ENCODE measurements at places on chromosomes 6 and 20.

DNA sequence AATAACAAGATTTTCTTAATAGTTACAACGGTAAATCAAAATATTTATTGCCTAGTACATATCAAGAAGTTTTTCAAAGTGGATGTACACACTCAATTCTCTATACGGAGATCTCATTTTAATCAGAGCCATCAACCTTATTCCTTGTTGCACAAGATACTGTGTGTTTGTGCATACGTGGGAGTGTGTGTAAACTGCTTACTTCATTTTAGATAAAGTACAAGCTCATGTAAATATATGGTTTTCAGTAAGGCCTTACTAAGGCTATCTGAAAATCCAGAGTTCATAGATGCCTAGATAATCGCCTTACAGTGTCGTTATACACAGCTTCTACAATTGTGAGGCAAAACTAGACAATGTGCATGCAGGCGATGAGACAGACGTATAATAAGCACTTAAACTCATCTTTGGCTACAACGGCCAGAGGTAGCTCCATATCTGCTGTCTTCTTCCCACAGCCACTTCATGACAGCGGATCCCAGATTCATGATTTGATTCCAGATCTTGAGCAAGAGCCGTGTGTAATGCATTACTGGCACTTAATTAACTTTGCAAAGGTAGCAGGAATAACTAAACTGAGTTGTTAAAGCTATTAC is 2.5 kb downstream of the PERP start:
- no peak for DNase-seq

DNA sequence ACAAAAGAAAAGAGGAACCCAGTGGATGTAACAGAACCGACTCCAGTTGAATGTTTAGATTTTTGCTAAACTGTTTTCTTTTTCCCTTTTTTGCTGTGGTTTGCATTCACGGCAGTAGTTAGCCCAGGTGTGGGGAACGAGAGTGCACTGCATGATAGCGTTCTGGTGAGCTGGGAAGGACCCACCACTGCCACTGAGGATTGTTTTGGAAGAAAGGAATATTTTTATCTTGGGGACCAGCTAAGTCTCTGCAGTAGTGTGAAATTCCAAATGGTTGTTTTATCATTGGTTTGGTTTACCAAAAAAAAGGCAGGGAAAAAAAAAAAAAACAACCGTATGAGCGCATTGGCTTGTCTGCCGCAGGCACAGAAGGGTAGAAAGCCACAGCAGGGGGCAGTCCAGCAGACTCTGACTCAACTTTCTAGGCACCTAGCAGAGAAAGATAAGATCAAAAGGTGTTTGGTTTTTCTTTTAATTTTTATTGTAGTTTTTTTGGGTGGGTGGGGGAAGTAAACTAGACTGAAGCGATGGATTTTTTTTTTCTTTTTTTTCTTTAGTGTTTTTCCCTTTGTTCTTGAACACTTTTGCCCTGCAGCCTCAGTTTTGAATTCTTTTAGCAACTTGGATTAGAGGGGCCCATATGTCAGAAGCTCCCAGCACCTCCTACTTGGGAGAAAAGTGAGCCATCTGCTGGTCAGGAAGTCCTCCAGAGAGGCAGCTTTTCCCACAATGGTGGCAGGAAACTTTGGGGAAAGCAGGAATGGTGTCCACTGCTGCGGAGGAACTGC is 13.5 kb upstream of the RAB5IF start:
- DNase-seq: peak; percentile 43

- no peak for DNase-seq
Measured at GRCh38 chr6:52164319-52165094, 21.7 kb upstream of the IL17A start.

DNA sequence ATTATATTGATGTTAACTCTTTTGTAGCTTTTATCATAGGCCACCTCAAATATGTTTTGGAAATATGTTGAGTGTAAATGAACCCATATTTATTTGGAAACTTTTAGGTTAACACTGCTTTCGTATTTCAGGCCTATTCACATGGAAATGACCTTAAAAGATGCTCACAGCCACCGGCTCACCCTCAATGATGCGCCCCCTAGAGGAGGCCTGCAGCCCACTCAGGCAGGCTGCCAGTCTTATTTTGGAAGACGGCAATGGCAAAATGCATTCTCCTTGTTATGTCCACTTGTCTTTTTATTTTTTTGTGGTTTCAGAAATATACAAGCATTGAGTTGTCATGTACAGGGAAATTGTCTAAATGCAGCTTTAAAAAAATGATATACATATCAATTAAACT is 869.7 kb downstream of the PHF3 start:
- no peak for DNase-seq

GRCh38 chr6:106187424-106187982 is 101.4 kb downstream of the PRDM1 start:
- DNase-seq: no peak

DNA sequence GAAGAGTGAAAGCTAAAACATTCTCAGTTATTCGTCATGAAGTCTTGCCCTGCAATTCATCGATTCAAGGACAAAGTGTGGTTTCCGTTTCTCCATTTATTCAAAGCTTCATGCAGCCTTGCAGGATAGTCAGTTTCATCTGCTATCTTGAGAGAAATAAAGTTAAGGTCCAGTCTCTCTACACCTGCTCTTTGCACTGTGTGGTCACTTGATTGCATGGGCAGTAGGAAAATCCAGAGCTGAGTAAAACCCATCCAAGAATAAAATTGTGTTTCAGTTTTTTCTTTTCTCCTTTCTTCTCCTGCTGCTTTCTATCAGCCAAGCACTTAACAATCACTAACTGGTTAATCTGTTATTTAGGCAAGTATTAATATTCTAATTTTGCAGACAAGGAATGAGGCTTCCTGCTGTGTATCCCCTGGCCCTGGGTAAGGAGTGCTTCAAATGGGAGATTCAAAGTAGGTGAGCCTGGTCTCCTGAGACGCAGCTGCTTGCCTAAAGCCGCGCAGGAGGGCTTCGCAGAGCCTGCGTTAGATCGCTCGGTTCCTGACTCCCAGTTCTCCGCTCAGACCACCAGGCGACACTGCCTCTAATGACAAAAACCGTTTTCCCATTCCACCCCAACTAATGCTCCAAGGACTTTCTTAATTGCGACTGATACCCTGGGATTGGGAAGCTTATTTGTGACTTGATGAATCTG is 808.3 kb downstream of the TFAP2A start:
- no peak for DNase-seq

- no peak for DNase-seq
Measured at GRCh38 chr6:90397929-90398674, 101.5 kb upstream of the BACH2 start.

GRCh38 chr6:73694711-73695411 is 1.1 kb upstream of the CD109 start:
- peak; percentile 36 for DNase-seq

GRCh38 chr6:70396796-70397729 is 16.2 kb upstream of the FAM135A start:
- no peak for DNase-seq

DNA sequence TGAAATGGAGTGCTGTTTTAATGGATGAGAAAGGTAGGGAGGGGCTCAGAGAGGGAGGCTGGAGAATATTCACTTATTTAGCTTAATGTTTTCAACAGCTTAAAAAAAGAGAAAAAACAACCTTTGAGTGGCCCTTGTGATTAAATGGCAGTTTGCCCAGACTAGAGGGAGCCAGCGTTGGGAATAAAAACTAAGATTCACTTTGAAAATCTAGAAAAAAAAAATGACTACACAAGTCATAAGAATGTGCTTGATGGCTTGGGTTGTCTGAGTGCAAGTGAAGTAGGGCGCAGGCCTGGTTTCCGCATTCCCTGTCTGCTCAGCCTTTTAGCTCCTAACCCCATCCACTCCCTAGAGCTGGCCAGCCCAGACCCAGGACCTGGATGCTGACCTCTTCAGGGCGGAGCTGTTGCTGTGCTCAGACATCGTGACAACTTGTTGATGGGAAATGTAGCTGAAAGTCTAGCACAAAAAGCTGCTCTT is 28.9 kb downstream of the UTRN start:
- peak; percentile 45 for DNase-seq

DNA sequence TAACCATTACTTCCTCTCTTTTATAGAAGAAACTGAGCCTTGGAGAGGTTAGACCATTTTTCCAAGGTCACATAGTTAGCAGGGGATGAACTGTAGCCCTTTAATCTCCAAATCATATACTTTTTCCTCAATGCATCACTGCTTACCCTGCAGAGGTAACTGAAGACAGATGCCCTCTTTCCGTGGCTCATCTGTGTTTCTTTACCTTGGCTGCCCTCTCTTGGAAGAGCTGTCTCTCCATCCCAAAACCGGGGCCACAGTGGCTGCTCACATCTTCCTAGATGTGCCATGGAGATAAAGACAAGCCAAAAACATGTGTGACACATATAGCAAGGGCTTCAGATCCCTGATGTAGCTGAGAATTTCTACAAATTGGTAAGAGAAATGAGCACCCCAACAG is 581 bp upstream of the ALDH8A1 start:
- no peak for DNase-seq

DNA sequence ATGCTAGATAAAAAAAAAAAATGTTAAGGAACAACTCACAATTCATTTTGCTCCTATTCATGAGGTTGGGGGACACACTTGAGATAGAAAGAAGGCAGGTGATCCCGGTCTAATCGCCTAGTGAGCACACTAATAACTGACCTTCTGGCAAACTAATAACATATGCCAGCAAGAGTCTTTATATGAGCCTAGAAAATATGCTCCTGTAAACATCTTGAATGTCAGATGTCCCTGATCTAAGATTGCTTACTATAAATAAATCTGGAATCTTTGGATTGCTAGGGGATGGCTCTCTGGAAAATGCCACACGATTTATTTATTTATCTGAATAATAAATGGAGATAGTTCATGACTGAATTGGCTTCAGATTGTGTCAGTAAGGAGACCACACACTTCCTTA is 821.9 kb downstream of the GRIK2 start:
- peak; percentile 8 for DNase-seq

- DNase-seq: no peak
Measured at GRCh38 chr20:10201321-10201870, 17.2 kb upstream of the SNAP25 start.

GRCh38 chr6:152380351-152380767 is 256.8 kb downstream of the SYNE1 start:
- DNase-seq: peak; percentile 73

DNA sequence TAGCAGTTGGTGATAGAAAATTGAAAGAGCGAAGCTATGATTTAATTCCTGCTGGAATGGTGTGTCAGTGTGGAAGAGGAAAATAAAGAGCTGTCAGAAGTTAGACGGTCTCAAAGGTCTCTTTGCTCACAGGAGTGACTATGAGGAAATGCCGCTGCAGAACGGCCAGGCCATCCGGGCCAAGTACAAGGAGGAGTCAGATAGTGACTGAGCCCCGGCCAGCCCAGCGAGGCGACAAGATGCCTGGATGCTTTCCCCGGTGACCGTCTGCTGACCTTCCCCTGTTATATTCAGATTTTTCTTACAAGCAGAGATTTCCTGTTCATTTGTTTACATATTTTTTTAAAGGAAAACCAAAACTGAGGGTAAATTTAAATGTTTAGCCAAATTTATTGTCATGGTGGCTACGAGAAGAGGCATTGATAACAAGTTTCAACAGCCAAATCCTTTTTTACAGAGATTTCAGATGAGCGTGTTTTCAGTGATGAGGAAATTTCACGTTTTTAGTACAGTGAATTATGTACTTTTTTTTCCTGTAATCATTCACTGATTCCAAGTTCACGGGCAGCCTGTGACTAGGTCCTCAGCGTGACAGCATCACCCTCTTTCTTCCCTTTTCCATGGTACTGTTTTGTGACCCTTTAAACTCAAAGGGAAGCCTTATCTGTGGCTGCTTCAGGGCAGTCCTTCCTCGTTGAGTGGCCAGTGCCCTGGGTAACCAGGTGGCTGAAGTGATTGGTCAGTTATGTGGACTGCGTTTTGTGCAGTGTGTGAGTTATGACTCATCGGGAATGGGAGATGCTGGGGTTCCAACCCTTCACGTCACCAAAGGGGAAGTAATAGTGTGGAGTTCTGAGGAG is 12.6 kb downstream of the DYNLT1 start:
- no peak for DNase-seq

All from pons (tissue), 1 donor.